Aorta (tissue), 5 donors: ENCODE measurements at places on chromosomes 3 and 15. TPM values are rescaled to one million over a fixed set of nuclear protein-coding genes. Genes with fewer than 3 reads are reported as not detected.

Gene BDH1
- polyA plus RNA-seq, result 7.6 TPM

Gene GOLGA6L25
- polyA plus RNA-seq, result not detected

Gene SNX22
- 0.38 TPM for polyA plus RNA-seq

Gene C3orf70
- 4.5 TPM for polyA plus RNA-seq

Gene ASB14
- polyA plus RNA-seq, result 0.08 TPM

Gene RPL4
- 3,086 TPM for polyA plus RNA-seq

Gene ERICH6
- not detected for polyA plus RNA-seq

Gene GREM1
- 0.08 TPM for polyA plus RNA-seq

Gene ZNF662
- polyA plus RNA-seq, result 9.8 TPM

Gene COL8A1
- 277 TPM for polyA plus RNA-seq

Gene BSN
- not detected for polyA plus RNA-seq

DNA sequence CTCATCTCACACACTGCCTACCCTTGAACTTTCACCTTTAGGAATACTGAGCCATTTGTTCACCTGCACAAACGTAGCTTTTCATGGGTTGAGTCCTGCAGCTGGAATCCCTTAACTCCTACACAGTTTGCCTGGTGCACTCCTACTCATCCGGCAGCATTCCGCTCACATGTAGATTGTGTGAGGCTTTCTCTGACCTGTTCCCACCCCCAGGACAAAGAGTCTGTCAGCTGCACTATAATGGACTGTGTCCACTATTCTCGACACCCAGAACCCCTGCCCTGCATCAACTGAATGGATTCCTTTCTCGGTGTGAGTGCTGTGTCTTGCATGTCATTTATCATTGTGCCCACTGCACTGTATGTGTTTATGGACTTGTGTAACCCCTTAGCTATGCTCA is 54.9 kb downstream of the EPHB3 start:
- no peaks in the 10 kb centered on the region for H3K27me3 ChIP-seq
- DNase-seq, result peak; percentile 4
- H3K27ac ChIP-seq, result no peak overlapping the region
- H3K4me3 ChIP-seq, result no peak overlapping the region
- no peaks in the 10 kb centered on the region for H3K4me1 ChIP-seq

GRCh38 chr3:98556164-98557130 is 24.7 kb downstream of the GPR15 start:
- no peaks in the 10 kb centered on the region for H3K36me3 ChIP-seq
- no peak for DNase-seq
- H3K4me1 ChIP-seq, result no peaks in the 10 kb centered on the region
- no peak overlapping the region for H3K4me3 ChIP-seq
- no peak overlapping the region for H3K27ac ChIP-seq

- no peaks in the 10 kb centered on the region for H3K4me1 ChIP-seq
- H3K4me3 ChIP-seq, result no peak overlapping the region
- no peaks in the 10 kb centered on the region for H3K36me3 ChIP-seq
- H3K27me3 ChIP-seq, result no peaks in the 10 kb centered on the region
- H3K27ac ChIP-seq, result no peak overlapping the region
Measured at GRCh38 chr3:71690341-71690841, 34.8 kb downstream of the EIF4E3 start.

DNA sequence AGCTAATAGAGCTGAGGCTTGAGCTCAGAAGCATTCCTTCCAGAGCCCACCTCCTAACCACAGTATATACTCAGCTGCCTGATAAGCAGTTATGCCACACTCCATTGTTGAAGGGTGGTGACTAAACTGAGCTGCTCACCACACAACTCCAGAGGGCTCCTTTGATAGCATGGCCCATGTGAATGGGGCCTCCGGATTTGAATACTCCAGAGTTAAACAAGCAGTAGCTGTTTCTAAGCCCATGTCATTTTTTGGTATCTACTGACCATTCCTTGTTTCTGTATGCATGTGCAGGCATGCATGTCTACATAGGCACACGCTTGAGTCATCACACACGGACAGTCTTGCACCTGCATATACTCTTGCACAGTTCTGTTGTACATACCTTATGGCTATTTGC is 28.9 kb downstream of the IGSF10 start:
- no peak for DNase-seq
- H3K27me3 ChIP-seq, result no peaks in the 10 kb centered on the region
- H3K27ac ChIP-seq, result no peak overlapping the region
- no peaks in the 10 kb centered on the region for H3K4me1 ChIP-seq

- no peaks in the 10 kb centered on the region for H3K4me1 ChIP-seq
- DNase-seq, result peak; percentile 62
- H3K27me3 ChIP-seq, result no peaks in the 10 kb centered on the region
- H3K4me3 ChIP-seq, result no peak overlapping the region
- H3K27ac ChIP-seq, result no peak overlapping the region
Measured at GRCh38 chr3:46183330-46183729, 24.8 kb downstream of the CCR1 start.

DNA sequence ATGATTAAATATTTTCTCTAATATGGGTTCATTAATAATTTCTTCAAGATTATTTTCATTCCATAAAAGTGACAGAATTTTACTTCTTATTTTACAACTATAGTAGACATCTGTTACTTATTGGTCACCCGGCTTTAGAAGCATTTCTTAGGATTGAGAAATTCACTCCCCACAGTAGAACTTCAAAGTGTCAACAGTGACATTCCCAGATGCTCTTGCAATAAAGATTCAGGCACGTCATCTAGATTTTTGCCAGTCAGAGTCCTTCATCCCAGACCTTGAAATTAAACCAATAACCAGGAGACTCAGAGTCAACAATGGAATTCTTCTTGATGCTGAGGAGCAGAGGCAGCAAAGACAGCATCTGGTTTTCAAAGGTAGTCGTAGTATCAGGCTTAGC is 190.8 kb downstream of the VGLL3 start:
- H3K36me3 ChIP-seq, result no peaks in the 10 kb centered on the region
- no peaks in the 10 kb centered on the region for H3K27me3 ChIP-seq
- no peak overlapping the region for H3K4me3 ChIP-seq

DNA sequence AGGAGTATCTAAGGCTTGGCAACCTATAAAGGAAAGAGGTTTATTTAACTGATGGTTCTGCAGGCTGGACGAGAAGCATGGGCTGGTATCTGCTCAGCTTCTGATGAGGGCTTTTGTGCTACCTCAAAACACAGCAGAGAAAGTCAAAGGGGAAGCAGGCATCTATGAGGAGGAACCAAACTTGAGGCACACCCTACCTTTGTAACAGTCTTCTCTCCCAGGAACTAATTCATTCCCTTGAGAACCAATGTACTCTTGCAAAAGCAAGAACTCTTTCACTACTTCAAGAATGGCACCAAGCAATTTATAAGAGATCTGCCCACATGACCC is 109.0 kb downstream of the CGGBP1 start:
- H3K4me3 ChIP-seq, result no peak overlapping the region
- no peaks in the 10 kb centered on the region for H3K4me1 ChIP-seq
- no peaks in the 10 kb centered on the region for H3K27me3 ChIP-seq

- H3K27ac ChIP-seq, result peak overlapping the region; percentile 100
- H3K4me1 ChIP-seq, result peaks cover 20% of the 10 kb centered on the region
- no peak for DNase-seq
- no peak overlapping the region for H3K4me3 ChIP-seq
Measured at GRCh38 chr3:99938270-99938911, 120.7 kb downstream of the CMSS1 start.

DNA sequence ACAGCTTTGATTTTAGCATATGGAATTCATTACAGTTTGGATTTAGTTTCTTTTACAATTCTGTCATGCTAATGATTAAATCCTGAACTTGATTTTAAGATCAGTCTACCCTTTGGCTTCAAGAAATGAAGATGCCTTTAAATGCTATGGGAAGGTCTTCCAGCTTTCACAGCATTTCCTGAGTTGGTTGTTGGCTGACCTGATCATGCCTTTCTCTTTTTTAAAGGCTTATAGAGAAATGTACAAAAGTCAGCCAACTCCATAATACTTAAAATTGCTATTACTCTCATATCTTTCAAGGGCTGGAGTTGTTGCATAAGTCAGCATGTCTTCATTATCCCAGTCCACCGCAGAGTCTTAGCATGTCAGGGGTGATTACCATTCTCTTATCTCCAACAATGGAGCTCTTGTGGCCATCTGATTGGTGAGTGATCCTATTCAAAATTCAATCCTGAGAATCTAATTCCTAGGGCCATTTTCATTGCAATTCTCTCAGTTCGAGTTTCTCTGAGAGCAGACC is 123.8 kb downstream of the GMNC start:
- no peak overlapping the region for H3K27ac ChIP-seq
- no peaks in the 10 kb centered on the region for H3K4me1 ChIP-seq
- H3K4me3 ChIP-seq, result no peak overlapping the region
- H3K36me3 ChIP-seq, result no peaks in the 10 kb centered on the region
- no peaks in the 10 kb centered on the region for H3K27me3 ChIP-seq
- no peak for DNase-seq

GRCh38 chr3:49006408-49007067 is 653 bp upstream of the WDR6 start:
- no peaks in the 10 kb centered on the region for H3K36me3 ChIP-seq
- no peaks in the 10 kb centered on the region for H3K27me3 ChIP-seq
- peak overlapping the region; percentile 32 for H3K4me3 ChIP-seq
- H3K4me1 ChIP-seq, result no peaks in the 10 kb centered on the region
- peak; percentile 83 for DNase-seq

DNA sequence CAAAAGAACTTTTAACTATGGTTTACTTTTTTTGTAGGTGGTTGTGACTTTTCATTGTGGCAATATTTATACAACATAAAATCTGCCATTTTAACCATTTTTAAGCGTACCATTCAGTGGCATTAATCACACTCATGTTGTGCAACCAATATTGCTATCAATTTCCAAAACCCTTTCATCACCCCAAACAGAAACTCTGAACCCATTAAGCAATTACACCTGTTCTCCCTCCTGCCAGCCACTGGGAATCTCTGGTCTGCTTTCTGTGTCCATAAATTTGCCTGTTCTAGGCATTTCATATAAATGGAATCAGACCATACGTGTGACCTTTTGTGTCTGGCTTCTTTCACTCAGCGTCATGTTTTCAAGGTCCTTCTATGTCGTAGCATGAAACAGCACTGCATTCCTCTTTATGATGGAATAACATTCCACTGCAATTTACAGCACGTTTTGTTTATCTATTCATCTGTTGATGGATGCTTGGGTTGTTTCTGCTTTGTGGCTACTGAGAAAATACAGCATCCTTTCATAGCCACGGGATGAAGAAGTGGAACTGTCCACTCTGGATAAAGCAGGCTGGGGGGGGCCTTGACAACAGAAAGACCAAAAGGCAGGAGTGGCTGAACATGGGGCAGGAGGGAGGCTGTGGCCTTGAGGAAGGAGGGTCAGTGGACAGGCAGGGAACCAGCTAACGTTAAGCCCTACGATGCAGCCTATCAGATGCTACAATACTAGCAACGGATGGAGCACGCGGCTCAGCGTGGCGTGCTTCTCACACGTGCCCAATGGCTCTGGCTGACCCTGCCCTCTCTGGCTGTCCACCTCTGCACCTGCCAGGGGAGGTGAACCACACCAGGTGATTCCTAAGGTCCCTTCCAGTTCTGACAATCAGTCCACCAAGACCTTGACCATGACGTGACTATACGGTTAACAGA is 110.9 kb downstream of the SEC22A start:
- DNase-seq, result peak; percentile 30
- no peaks in the 10 kb centered on the region for H3K27me3 ChIP-seq
- H3K36me3 ChIP-seq, result no peaks in the 10 kb centered on the region

GRCh38 chr15:28955160-28955992 is 69.6 kb downstream of the APBA2 start:
- peak; percentile 20 for DNase-seq
- no peak overlapping the region for H3K4me3 ChIP-seq
- no peak overlapping the region for H3K27ac ChIP-seq
- H3K27me3 ChIP-seq, result no peaks in the 10 kb centered on the region

GRCh38 chr15:67829647-67830504 is 4.6 kb downstream of the SKOR1 start:
- no peaks in the 10 kb centered on the region for H3K36me3 ChIP-seq
- peak; percentile 65 for DNase-seq
- H3K4me1 ChIP-seq, result no peaks in the 10 kb centered on the region
- no peak overlapping the region for H3K4me3 ChIP-seq
- H3K27me3 ChIP-seq, result no peaks in the 10 kb centered on the region
- H3K27ac ChIP-seq, result no peak overlapping the region

GRCh38 chr3:78660957-78661356 is 1106.8 kb downstream of the ROBO1 start:
- no peaks in the 10 kb centered on the region for H3K4me1 ChIP-seq
- H3K36me3 ChIP-seq, result no peaks in the 10 kb centered on the region
- H3K27ac ChIP-seq, result no peak overlapping the region
- no peak overlapping the region for H3K4me3 ChIP-seq

DNA sequence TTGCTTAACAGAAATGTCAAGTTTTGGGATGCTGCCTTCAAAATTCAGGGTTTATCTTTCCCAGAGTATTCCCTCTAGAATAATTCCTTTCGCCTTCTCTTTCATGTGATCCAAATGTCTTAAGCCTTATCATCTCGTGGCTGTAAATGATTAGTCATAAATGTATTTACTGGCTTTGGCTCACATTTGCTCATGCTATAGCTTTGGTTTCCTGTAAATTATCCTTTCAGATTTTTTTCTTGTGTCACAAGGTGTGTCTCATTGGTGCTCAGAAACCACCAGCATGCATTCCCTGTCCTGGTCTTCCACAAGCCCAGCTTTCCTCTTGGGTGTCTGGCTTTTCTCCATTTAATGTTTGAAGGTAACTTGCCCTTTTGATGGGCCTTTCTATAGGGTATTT is 692.7 kb upstream of the ALCAM start:
- H3K4me3 ChIP-seq, result no peak overlapping the region
- no peaks in the 10 kb centered on the region for H3K27me3 ChIP-seq
- no peak overlapping the region for H3K27ac ChIP-seq
- H3K36me3 ChIP-seq, result no peaks in the 10 kb centered on the region

- no peak overlapping the region for H3K4me3 ChIP-seq
- H3K27ac ChIP-seq, result no peak overlapping the region
- H3K27me3 ChIP-seq, result no peaks in the 10 kb centered on the region
- H3K36me3 ChIP-seq, result peaks cover 6% of the 10 kb centered on the region
- H3K4me1 ChIP-seq, result no peaks in the 10 kb centered on the region
- DNase-seq, result no peak
Measured at GRCh38 chr15:67511606-67512005, 9.3 kb upstream of the C15orf61 start.

- H3K4me1 ChIP-seq, result no peaks in the 10 kb centered on the region
- no peaks in the 10 kb centered on the region for H3K27me3 ChIP-seq
- DNase-seq, result no peak
- H3K4me3 ChIP-seq, result no peak overlapping the region
- no peaks in the 10 kb centered on the region for H3K36me3 ChIP-seq
Measured at GRCh38 chr3:70608434-70608833, 296.0 kb upstream of the MDFIC2 start.

DNA sequence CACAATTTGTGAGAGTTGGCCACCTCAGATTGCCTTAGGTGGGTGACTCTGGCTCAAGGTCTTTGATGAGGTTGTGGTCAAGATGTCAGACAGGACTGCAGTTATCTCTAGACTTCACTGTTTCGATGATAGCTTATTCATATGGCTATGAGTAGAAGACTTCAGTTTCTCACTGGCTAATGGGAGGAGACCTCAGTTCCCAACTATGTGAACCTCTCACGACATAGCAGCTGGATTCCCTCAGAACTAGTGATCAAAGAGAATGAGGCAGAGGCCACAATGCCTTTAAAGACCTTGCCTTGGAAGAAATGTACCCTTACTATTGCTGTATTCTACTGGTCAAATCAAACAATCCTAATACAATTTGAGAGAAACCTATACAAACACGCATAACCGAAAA is 607.5 kb upstream of the ROBO2 start:
- no peaks in the 10 kb centered on the region for H3K27me3 ChIP-seq
- no peak overlapping the region for H3K27ac ChIP-seq
- H3K4me1 ChIP-seq, result no peaks in the 10 kb centered on the region
- H3K4me3 ChIP-seq, result no peak overlapping the region

GRCh38 chr15:31325595-31326155 is 960 bp upstream of the KLF13 start:
- H3K27me3 ChIP-seq, result no peaks in the 10 kb centered on the region
- H3K4me1 ChIP-seq, result peaks cover 3% of the 10 kb centered on the region
- peak overlapping the region; percentile 70 for H3K4me3 ChIP-seq
- peak overlapping the region; percentile 91 for H3K27ac ChIP-seq
